Type B pancreatic cell (in vitro differentiated cells): ENCODE measurements at places on chromosomes 2 and 18. TPM values are rescaled to one million over a fixed set of nuclear protein-coding genes. Genes with fewer than 3 reads are reported as not detected.

The SULT1C2 gene
- total RNA-seq: 4.2 and 5.9 TPM in 2 replicates

The OXER1 gene
- total RNA-seq: 2.3 and 2.8 TPM in 2 replicates

The BOLL gene
- not detected in 2 replicates for total RNA-seq

The SLC5A7 gene
- total RNA-seq: 0.36 and 2.2 TPM in 2 replicates

GRCh38 chr2:135528006-135528405 is 3.0 kb downstream of the ZRANB3 start:
- no peak for DNase-seq

- no peak for DNase-seq
Measured at GRCh38 chr2:190655113-190655512, 6.2 kb downstream of the NAB1 start.

The NOSTRIN gene
- total RNA-seq: 2.4 and 2.5 TPM in 2 replicates
